ENCODE measurements at places on chromosomes 5 and 9. TPM values are rescaled to one million over a fixed set of nuclear protein-coding genes. Genes with fewer than 3 reads are reported as not detected.

The LURAP1L gene
- 29.7 TPM for total RNA-seq

The GABRA1 gene
- total RNA-seq: not detected

The SPATA31D4 gene
- not detected for total RNA-seq

The ASPN gene
- total RNA-seq: not detected
